ENCODE measurements at places on chromosomes 5 and 9. TPM values are rescaled to one million over a fixed set of nuclear protein-coding genes. Genes with fewer than 3 reads are reported as not detected.

Gene FAM221B
- polyA plus RNA-seq: 0.54 TPM

Gene KLHL3
- 27.2 TPM for polyA plus RNA-seq

Gene TMEM215
- not detected for polyA plus RNA-seq

Gene TRPM6
- 0.55 TPM for polyA plus RNA-seq

Gene SLC6A3
- 3.9 TPM for polyA plus RNA-seq

Gene C9orf40
- 8.7 TPM for polyA plus RNA-seq

Gene FGFR4
- polyA plus RNA-seq: 152 TPM

Gene STPG3
- 0.98 TPM for polyA plus RNA-seq

Gene SLC6A19
- 0.13 TPM for polyA plus RNA-seq

Gene SPINK6
- not detected for polyA plus RNA-seq

Gene SLC34A1
- not detected for polyA plus RNA-seq

Gene IL31RA
- polyA plus RNA-seq: 0.12 TPM

Gene PCDHB13
- 3.9 TPM for polyA plus RNA-seq

Gene MARCHF11
- not detected for polyA plus RNA-seq

Gene CARD9
- polyA plus RNA-seq: 0.69 TPM

Gene QRFP
- 0.38 TPM for polyA plus RNA-seq

Measured in right lung (tissue), 10 donors.